ENCODE measurements at places on chromosomes 1 and 21. TPM values are rescaled to one million over a fixed set of nuclear protein-coding genes. Genes with fewer than 3 reads are reported as not detected.

Gene LIPI
- not detected for total RNA-seq

Gene CHIA
- not detected for total RNA-seq

Gene ANGPTL7
- total RNA-seq, result not detected

Gene AMPD1
- not detected for total RNA-seq

Gene FAM131C
- not detected for total RNA-seq

Gene LCE1A
- total RNA-seq, result not detected

Gene TEKT2
- total RNA-seq, result 0.14 TPM

Gene MLLT11
- total RNA-seq, result 1.2 TPM

Gene KRTAP13-2
- not detected for total RNA-seq

- DNase-seq, result no peak
Measured at GRCh38 chr1:107976431-107976830, 11.5 kb upstream of the VAV3 start.

DNA sequence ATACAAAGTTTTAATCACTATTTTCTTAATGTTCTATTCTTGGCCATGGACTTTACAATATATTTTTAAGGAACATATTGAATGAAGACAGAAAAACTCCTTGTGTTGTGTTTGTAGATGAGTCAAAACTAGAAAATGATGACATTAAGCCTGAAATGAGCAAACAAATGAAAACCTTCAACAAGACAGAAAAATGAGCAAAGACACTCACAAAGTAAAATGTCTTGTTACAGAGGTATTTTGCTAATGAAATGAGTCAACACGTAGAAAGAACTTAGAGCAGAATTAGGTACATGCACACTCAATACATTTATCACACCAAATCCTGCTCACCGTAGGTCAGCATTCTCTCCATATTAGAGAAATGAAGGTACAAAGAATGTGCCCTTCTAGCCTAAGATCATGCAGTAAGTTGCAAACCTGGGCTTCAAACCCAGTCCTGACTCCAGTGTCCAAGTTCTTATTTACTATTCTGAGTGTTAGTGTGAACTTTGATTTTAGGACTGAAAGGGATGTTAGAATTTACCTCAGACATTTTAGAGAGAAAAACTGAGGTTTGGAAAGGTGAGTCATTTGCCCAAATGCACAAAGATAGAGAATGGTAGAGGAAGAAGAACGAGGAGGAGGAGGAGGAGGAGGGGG is 133.9 kb upstream of the SGIP1 start:
- no peak for DNase-seq

- no peak for DNase-seq
Measured at GRCh38 chr1:232452736-232453440, 177.0 kb downstream of the SIPA1L2 start.

DNA sequence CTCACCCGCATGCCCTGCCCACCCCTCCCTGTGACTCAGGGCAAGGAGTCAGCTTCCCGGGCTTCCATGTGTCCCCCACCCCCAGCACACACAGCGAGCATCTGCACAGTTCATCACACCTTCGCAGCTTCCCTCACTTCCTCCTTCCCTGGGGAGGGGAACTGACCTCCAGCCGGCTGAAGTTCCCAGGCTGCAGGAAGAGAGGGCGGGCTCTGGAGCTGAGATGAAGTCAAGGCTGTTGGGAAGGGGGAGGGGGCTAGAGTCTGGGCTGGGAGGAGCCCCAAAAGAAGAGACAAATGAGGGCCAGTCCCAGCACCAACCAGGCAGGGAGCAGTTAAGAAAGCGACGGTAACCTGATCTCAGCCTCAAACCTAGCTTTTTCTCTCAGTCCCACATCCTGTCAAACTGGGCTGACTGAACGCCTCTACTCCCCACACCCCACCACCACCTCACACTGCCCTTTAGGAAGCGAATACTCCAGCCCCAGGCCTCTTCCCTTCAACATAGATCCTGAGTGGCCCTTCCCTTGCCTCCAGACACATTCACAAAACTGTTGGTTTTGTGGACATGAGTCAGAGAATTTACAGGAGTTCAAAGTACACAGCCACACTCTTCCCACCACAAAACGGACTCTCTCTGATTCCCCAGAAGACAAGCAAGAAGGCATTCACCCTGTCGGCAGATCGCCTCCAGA is 1.8 kb downstream of the RHOC start:
- peak; percentile 98 for DNase-seq

DNA sequence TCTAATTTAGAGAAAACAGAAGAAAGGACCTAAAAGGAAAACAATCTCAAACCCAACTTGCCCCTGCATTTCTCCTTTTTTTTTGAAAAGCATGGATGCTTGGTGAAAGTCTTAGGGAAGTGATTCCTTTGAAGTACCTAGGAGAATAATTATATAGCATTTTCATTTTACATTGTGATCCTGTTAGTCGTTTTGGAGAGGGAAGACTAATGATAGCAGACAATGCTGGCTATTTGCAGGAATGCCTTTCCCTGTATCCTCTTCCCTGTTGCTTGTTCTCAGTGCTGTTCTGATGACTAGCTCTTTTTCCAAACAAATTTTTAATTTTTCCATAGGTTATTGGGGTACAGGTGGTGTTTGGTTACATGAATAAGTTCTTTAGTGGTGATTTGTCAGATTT is 53.9 kb downstream of the LAMC1 start:
- DNase-seq, result no peak

GRCh38 chr1:89821322-89822108 is 683 bp downstream of the LRRC8D start:
- peak; percentile 45 for DNase-seq

DNA sequence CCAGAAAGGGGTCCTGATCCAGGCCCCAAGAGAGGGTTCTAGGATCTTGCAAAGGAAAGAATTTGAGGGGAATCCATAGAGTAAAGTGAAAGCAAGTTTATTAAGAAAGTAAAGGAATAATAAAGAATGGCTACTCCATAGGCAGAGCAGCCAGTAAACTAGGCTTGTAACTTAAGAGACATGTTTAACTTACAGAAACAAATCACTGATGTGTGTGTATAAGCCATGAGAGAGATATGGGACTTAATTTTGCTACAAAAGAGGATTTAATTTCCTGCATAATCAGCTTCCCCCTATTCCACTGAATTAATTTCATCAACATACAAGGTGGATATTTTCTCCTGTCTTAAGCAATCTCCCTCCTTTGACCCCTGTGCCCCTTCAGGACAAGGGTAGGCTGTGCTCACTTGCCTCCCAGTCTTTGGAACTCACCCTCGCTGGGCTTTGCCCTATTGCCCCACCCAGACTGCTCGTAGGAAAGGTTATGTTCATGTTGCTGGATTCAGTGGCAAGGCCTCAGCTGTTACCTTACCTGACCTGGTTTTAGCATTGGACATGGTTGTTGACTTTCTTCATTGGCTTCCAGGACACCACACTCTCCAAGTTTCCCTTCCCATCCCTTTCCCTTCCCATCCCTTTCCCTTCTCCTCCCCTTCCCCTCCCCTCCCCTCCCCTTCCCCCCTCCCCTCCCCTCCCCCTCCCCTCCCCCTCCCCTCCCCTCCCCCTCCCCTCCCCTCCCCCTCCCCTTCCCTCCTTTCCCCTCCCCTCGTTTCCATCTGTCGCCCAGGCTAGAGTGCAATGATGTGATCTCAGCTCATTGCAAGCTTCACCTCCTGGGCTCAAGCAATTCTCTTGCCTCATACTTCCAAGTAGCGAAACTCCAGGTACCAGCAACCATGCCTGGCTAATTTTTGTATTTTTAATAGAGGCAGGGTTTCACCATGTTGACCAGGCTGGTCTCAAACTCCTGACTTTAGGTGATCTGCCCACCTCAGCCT is 44.6 kb downstream of the TBCE start:
- DNase-seq, result no peak

DNA sequence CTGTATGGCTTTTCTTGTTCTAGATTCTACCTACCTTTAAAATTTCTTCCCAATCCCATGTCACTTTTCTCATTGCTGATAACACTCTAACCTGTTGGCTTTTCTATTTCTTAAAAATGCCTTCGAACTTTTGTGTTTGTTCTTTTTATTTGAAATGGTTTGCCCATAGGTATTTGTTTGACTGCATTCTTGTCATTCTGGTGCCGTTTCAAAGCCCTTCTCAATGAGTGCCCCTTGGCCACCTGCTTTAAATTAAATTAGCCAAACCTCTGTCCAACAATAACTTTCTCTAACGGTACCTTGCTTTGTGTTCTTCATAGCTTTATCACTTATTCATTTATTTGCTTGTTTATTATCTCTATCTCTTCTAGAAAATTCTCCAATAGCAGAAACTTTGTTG is 38.9 kb downstream of the KCTD3 start:
- DNase-seq, result no peak

DNA sequence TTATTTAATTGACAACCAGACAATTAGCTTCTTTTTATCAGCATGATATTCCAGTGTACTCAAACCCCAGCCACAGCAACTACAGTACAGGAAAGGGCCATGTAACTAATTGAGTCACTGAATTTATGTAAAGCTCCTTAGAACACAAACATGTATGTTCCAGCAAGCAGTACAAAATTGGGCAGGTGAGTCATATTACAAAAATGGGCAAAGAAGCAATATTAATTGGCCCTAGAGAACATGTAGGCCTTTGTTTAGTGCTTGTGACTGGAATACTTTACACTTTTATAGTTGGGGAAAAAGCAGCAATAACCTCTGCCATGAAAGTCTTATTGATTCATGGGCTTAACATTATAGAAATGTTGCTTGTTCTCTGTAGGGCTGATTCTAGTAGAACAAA is 31.8 kb downstream of the CLEC20A start:
- peak; percentile 23 for DNase-seq

DNA sequence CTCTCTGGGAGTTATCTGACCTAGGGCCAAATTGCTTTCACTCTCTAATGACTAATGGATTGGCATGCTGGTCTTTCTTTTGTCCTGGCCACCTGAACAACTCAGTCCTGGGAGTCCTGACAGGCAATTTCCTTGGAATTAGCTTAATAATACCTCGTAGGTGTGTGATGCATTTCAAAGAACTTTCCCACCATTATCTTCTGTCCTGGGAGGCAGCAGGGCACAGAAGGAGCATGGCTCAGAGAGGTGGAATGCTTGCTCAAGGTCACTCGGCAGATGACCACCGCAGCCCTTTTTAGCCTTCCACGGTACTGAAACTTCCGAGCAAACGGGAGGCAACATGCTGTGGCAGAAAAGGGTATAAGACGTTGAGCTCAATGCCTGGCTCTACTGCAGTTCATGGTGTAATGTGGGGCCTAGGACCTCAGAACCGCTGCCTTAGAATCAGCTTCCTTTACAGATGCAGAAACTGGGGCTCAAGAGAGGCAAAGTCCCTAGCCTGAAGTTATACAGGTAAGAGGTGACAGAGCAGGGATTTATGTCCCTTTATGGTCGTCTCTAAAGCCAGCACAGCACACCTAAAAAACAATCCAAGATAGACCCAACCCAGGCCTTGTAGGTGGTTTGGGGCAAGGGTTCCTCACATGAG is 3.2 kb downstream of the ID3 start:
- DNase-seq, result peak; percentile 96

- DNase-seq, result no peak
Measured at GRCh38 chr1:210372931-210373627, 44.4 kb downstream of the HHAT start.

- DNase-seq, result no peak
Measured at GRCh38 chr21:43971201-43971991, 40.7 kb upstream of the TRAPPC10 start.

DNA sequence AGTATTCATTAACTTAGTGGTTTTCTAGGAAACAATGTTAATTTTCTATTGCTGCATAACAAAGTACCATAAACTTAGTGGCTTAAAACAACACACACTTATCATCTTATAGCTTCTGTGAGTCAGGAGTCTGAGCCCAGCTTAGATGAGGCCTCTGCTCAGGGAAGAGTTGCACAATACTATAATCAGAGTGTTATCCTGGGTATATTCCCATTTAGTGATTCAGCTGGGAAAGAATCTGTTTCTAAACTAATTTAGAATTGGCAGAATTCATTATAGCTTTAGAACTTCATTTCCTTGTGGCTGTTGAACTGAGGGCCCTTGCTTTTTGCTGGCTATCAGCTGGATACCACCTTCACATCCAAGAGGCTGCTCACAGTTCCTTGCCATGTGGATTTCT is 515.5 kb downstream of the BRINP3 start:
- DNase-seq, result no peak

GRCh38 chr1:221717485-221717853 is 24.4 kb downstream of the DUSP10 start:
- no peak for DNase-seq

- DNase-seq, result no peak
Measured at GRCh38 chr1:222073307-222073995, 331.6 kb upstream of the DUSP10 start.

- no peak for DNase-seq
Measured at GRCh38 chr1:153623101-153623500, 4.2 kb downstream of the S100A13 start.

- no peak for DNase-seq
Measured at GRCh38 chr1:20086800-20087199, 16.8 kb downstream of the PLA2G5 start.

DNA sequence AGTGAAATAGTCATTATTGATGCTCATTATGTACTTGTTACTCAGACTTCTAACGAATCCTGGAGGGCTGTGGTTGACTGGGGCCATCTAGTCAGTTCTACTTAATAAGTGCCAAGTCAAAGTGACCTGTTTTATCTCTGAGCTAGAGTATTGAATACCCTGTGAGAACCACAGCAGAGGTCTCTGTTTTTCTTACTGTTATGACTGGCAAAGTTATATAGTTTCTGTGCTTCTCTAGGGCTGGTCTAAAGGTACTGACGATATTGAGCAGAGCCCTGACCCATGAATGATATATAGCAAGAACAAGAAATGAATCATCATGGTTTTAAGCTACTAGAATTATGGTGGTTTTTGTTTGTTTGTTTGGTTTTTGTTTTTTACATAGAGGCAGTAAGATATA is 555.8 kb downstream of the PLA2G4A start:
- no peak for DNase-seq

DNA sequence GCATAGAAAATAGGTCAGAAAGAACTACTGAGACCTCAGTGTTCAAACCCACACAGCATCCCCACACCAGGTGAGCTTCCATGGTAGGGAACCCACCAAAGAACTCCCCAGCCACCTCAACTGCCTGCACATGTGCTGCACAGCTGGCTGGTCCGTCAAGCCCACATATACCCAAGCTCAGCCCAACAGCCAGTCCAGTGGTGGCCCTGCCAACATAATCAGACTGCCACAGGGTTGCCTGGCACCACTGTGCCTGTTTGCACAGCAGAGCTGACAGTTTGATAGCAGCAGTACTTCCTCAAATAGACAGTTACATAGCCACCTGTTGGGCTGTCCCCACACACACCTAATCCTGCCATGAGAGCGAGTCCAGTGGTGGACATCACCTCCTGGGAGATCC is 283.3 kb upstream of the PRMT6 start:
- no peak for DNase-seq

GRCh38 chr1:117032681-117033539 is 27.2 kb upstream of the TTF2 start:
- DNase-seq, result no peak

- DNase-seq, result no peak
Measured at GRCh38 chr1:203274603-203275381, 30.5 kb upstream of the BTG2 start.

- no peak for DNase-seq
Measured at GRCh38 chr1:238399558-238399957, 508.8 kb upstream of the ZP4 start.

- no peak for DNase-seq
Measured at GRCh38 chr21:36676039-36676950, 22.6 kb upstream of the SIM2 start.

- DNase-seq, result no peak
Measured at GRCh38 chr1:34685225-34685624, 69.6 kb upstream of the GJB5 start.
